ENCODE measurements at places on chromosomes 11 and 22.

GRCh38 chr11:35752115-35752514 is 89.5 kb downstream of the TRIM44 start:
- peaks cover 5% of the 10 kb centered on the region for H3K4me1 ChIP-seq
- peaks cover 33% of the 10 kb centered on the region for H3K36me3 ChIP-seq
- no peaks in the 10 kb centered on the region for H3K27me3 ChIP-seq
- no peak for DNase-seq

- DNase-seq, result no peak
- H3K27me3 ChIP-seq, result peaks cover 6% of the 10 kb centered on the region
These were observed 380.6 kb downstream of the CADM1 start for GRCh38 chr11:115123641-115124040.

- H3K36me3 ChIP-seq, result no peaks in the 10 kb centered on the region
- DNase-seq, result no peak
- H3K27ac ChIP-seq, result no peak overlapping the region
- H3K4me3 ChIP-seq, result no peak overlapping the region
- no peaks in the 10 kb centered on the region for H3K4me1 ChIP-seq
These were observed 76.7 kb downstream of the SVIP start for GRCh38 chr11:22752908-22753310.

GRCh38 chr11:16027621-16028020 is 328.7 kb downstream of the SOX6 start:
- H3K27me3 ChIP-seq, result no peaks in the 10 kb centered on the region
- no peaks in the 10 kb centered on the region for H3K4me1 ChIP-seq
- H3K4me3 ChIP-seq, result no peak overlapping the region
- no peak overlapping the region for H3K27ac ChIP-seq
- no peaks in the 10 kb centered on the region for H3K36me3 ChIP-seq

GRCh38 chr11:9002920-9003572 is 755 bp downstream of the NRIP3 start:
- H3K27me3 ChIP-seq, result peaks cover 33% of the 10 kb centered on the region
- no peak for DNase-seq
- no peak overlapping the region for H3K27ac ChIP-seq
- peaks cover 8% of the 10 kb centered on the region for H3K4me1 ChIP-seq
- peak overlapping the region; percentile 86 for H3K4me3 ChIP-seq

- no peak for DNase-seq
- H3K4me1 ChIP-seq, result no peaks in the 10 kb centered on the region
- peaks cover 17% of the 10 kb centered on the region for H3K36me3 ChIP-seq
- no peak overlapping the region for H3K27ac ChIP-seq
- no peaks in the 10 kb centered on the region for H3K27me3 ChIP-seq
These were observed 169.6 kb upstream of the SYN3 start for GRCh38 chr22:33227791-33228190.

DNA sequence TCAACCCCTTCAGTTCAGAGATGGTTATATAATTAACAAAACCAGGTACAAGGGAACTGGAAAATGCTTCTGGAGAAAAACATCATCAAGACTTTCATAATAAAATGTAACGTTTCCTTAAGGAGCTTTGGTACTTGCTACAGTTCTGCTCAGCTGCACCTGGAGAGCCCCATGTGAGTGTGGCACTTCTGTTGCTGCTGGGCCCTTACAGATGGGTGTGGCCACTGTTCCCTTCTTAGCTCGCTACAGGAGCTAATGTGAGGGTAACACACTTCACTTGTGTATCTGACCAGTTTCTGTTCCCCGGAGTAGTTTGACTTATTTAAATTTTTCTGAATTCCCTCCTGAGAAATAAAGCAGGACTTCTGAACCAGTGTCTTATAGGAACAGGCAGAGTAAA is 4.0 kb downstream of the POU2AF3 start:
- no peaks in the 10 kb centered on the region for H3K27me3 ChIP-seq
- no peak overlapping the region for H3K27ac ChIP-seq
- DNase-seq, result no peak
- H3K36me3 ChIP-seq, result no peaks in the 10 kb centered on the region
- no peak overlapping the region for H3K4me3 ChIP-seq

GRCh38 chr11:44791316-44791925 is 64.7 kb downstream of the TSPAN18 start:
- peaks cover 4% of the 10 kb centered on the region for H3K27me3 ChIP-seq
- no peaks in the 10 kb centered on the region for H3K36me3 ChIP-seq
- H3K27ac ChIP-seq, result no peak overlapping the region

DNA sequence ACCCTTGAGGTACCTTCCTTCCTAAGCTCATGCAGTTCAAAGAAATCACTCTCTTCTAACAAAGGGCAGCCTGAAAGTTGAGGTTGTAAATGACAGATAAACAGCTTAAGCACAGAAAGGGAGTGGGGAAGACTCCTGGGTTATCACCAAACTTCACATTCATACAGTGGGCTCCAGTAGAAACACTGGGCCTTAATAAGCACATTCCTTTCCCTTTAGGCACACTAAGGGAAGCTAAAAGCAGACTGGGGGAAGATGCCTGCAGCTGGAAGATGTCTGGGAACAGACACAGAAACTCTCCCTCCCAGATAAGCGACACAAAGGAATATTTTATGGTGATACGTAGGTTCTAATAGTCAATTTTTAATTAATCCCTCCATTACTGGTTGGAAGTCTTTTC is 350.3 kb upstream of the MPPED2 start:
- H3K27me3 ChIP-seq, result no peaks in the 10 kb centered on the region
- no peaks in the 10 kb centered on the region for H3K36me3 ChIP-seq
- H3K4me3 ChIP-seq, result no peak overlapping the region
- H3K27ac ChIP-seq, result no peak overlapping the region
- H3K4me1 ChIP-seq, result no peaks in the 10 kb centered on the region
- no peak for DNase-seq

DNA sequence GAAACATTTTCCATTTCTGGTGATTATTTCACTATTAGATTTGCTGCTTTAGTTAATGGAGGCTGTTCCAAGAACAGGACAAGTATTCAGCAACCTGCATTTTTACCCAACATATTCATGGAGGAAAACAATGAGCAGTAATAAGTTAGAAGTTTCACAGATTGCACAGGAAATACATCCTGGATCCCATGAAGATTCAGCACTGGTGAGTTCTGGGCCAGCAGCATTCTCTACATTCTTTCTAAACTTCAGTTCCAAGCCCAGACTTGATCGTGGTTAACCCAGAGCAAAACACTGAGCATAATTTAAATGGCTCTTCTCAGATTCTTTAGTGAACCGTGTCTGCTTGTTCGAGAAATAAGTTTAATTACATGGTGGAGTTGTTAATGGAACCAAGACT is 3.8 kb downstream of the FJX1 start:
- no peaks in the 10 kb centered on the region for H3K36me3 ChIP-seq
- no peak for DNase-seq
- H3K27ac ChIP-seq, result no peak overlapping the region
- H3K27me3 ChIP-seq, result peaks cover 17% of the 10 kb centered on the region
- H3K4me1 ChIP-seq, result peaks cover 3% of the 10 kb centered on the region

- no peaks in the 10 kb centered on the region for H3K36me3 ChIP-seq
- H3K27ac ChIP-seq, result no peak overlapping the region
- peaks cover 2% of the 10 kb centered on the region for H3K27me3 ChIP-seq
These were observed 28.8 kb upstream of the CHKA start for GRCh38 chr11:68150037-68150436.

GRCh38 chr22:27099946-27100722 is 442.7 kb downstream of the MIAT start:
- H3K4me1 ChIP-seq, result no peaks in the 10 kb centered on the region
- DNase-seq, result no peak

- peak overlapping the region; percentile 90 for H3K27ac ChIP-seq
- no peaks in the 10 kb centered on the region for H3K36me3 ChIP-seq
- H3K4me3 ChIP-seq, result peak overlapping the region; percentile 97
- H3K4me1 ChIP-seq, result peaks cover 45% of the 10 kb centered on the region
These were observed 4.3 kb upstream of the AMPD3 start for GRCh38 chr11:10450462-10451425.

GRCh38 chr11:118230088-118230487 is 5.3 kb upstream of the JAML start:
- no peak for DNase-seq
- peaks cover 26% of the 10 kb centered on the region for H3K4me1 ChIP-seq
- H3K27me3 ChIP-seq, result no peaks in the 10 kb centered on the region
- H3K27ac ChIP-seq, result no peak overlapping the region
- no peak overlapping the region for H3K4me3 ChIP-seq
- peaks cover 16% of the 10 kb centered on the region for H3K36me3 ChIP-seq

- no peak overlapping the region for H3K4me3 ChIP-seq
- no peaks in the 10 kb centered on the region for H3K36me3 ChIP-seq
- H3K27ac ChIP-seq, result no peak overlapping the region
- DNase-seq, result no peak
These were observed 34.4 kb upstream of the FJX1 start for GRCh38 chr11:35583843-35584242.

DNA sequence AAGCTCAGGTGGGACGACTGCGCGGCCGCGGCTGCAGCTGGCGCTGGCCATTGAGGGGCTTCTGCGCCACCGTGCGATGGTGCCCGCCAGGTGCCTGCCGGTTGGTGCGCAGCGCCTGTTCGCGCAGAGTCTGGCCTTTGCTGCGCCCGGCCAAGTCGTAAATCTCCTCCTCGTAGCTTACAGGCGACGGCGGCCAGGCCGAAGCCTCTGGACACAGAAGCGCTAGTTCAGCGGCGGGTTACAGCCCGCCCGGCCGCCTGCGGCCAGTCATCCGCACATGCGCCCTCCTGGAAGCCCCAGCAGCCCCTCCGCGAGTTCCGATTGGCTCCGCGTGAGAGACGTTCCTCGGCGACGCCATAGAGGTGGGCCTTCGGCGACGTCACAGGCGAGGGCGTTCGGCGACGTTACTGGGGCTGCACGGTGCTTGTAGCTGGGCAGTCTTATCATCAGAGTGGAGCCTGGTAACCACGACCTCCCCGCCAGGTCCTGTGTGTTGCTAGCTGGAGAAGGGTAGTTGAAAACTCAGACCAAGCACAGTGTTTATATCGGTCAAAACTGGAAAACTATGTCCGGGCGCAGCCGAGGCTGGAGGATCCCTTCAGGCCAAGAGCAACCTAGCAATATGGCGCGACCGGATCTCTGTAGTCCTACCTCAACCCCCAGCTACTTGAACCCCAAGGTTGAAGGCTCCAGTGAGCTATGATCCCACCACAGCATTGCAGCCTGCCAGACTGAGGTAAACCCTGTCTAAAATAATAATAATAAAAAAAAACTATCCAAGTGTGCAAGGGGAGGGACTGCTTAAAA is 265.7 kb downstream of the OR4C45 start:
- no peaks in the 10 kb centered on the region for H3K27me3 ChIP-seq
- H3K27ac ChIP-seq, result no peak overlapping the region
- H3K4me3 ChIP-seq, result no peak overlapping the region

DNA sequence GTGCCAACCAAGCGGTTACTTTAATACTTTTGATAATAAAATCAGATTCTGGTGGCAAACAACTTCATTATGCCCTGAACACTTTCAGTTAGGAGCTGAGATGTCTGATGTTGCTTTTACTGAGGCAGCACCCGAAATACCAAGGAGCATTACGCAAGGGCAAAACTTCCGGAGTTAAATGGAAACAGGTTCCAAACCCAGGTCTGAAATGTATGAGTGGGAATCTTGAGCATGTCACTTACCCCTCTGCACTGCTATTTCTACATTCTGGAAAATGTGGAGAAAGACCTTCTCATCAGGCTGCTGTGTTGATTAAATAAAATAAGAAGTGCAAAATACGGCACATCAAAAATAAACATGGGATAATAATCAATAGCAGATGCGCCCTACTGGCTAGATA is 315.1 kb downstream of the LARGE1 start:
- H3K27me3 ChIP-seq, result no peaks in the 10 kb centered on the region
- no peak for DNase-seq
- no peaks in the 10 kb centered on the region for H3K4me1 ChIP-seq
- peaks cover 20% of the 10 kb centered on the region for H3K36me3 ChIP-seq
- no peak overlapping the region for H3K27ac ChIP-seq
- no peak overlapping the region for H3K4me3 ChIP-seq

- no peaks in the 10 kb centered on the region for H3K27me3 ChIP-seq
- no peak overlapping the region for H3K4me3 ChIP-seq
- H3K4me1 ChIP-seq, result peaks cover 62% of the 10 kb centered on the region
- H3K27ac ChIP-seq, result peak overlapping the region; percentile 74
- H3K36me3 ChIP-seq, result peaks cover 43% of the 10 kb centered on the region
- DNase-seq, result no peak
These were observed 53.7 kb downstream of the TBC1D22A start for GRCh38 chr22:46815896-46816731.

GRCh38 chr22:40714499-40715337 is 35.4 kb downstream of the MCHR1 start:
- no peak overlapping the region for H3K4me3 ChIP-seq
- H3K4me1 ChIP-seq, result peaks cover 14% of the 10 kb centered on the region
- no peaks in the 10 kb centered on the region for H3K36me3 ChIP-seq
- H3K27ac ChIP-seq, result no peak overlapping the region
- DNase-seq, result no peak

- H3K27ac ChIP-seq, result no peak within 1 kb of the TSS
- H3K36me3 ChIP-seq, result no peaks in the 10 kb centered on the region
- no peaks in the 10 kb centered on the region for H3K27me3 ChIP-seq
- H3K4me3 ChIP-seq, result no peak within 1 kb of the TSS
These were observed at the start of gene OR8B3 for GRCh38 chr11:124398924-124399323. Gene OR8B3 (minus strand): TSS chr11:124399024. CDS start chr11:124397351, 1,673 bp downstream.

GRCh38 chr22:17117890-17118289 is 3.3 kb downstream of the TMEM121B start:
- no peak for DNase-seq
- H3K4me1 ChIP-seq, result peaks cover 28% of the 10 kb centered on the region
- no peaks in the 10 kb centered on the region for H3K36me3 ChIP-seq
- H3K27ac ChIP-seq, result no peak overlapping the region

DNA sequence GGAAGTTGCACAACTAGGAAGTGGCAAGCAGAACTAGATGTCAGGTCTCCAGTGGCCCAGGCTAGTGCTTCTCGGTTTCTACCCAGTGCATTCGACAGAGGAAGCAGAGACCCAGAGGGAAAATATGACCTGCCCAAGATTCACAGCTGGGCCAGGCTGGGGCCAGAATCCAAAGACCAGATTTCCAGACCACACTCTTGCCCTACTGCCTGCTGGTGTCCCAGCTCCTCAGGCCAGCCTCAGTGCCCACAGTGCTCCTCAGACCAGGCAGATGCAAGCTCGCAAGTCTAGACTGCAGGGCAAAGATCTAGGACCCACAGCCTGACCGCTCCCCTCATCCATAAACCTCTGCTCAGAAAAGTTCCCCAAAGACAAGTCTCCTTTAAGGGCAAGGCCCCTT is 262.6 kb downstream of the BUD13 start:
- no peak overlapping the region for H3K4me3 ChIP-seq
- H3K27ac ChIP-seq, result no peak overlapping the region
- H3K27me3 ChIP-seq, result peaks cover 22% of the 10 kb centered on the region
- H3K36me3 ChIP-seq, result no peaks in the 10 kb centered on the region
- no peak for DNase-seq
- no peaks in the 10 kb centered on the region for H3K4me1 ChIP-seq

DNA sequence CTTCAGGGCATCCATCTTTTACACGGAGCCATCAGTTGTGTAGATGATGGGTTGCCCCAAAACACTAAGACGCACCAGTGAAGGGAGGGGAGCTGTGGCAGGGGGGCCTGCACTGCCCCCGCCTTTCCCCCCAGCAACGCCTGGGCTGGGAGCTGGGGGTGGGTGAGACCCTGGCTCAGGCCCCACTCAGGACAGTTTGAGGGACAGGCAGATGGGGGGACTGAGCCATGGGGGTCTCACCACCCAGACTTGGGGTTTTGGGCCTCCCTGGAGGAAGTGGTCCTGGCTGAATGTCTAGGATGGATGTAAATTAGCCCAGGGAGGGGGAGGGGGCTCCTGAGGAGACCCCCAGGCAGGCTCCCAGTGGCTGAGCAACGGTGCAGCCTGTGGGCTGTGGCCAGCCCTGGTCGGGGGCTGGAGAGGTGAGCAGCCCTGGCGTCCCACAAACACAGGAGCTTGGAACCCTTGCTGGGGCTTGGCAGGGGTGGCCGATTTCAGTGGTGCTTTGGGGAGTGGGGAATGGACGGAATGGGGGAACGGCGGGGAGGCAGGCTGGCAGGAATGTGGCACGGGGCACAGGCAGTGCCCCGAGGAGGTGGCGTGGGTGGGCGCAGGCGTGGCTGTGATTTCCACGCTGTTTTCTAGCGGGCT is 6.1 kb downstream of the PARVB start:
- no peaks in the 10 kb centered on the region for H3K27me3 ChIP-seq
- DNase-seq, result no peak
- peak overlapping the region; percentile 99 for H3K27ac ChIP-seq
- no peaks in the 10 kb centered on the region for H3K36me3 ChIP-seq

All from memory B cell (primary cell).